ENCODE measurements at places on chromosomes 5 and 9. TPM values are rescaled to one million over a fixed set of nuclear protein-coding genes. Genes with fewer than 3 reads are reported as not detected.

The COL27A1 gene
- total RNA-seq = 5.5 TPM

The OGN gene
- not detected for total RNA-seq

The KCTD16 gene
- total RNA-seq = 0.05 TPM

The IFNA10 gene
- total RNA-seq = not detected

The BTNL3 gene
- not detected for total RNA-seq

The QRFP gene
- not detected for total RNA-seq

The MEIKIN gene
- total RNA-seq = not detected

The RAI14 gene
- 133 TPM for total RNA-seq

The PCDHB6 gene
- total RNA-seq = not detected

The SLC1A3 gene
- 0.34 TPM for total RNA-seq

The NADK2 gene
- 12.5 TPM for total RNA-seq

The IFNA21 gene
- not detected for total RNA-seq
